ENCODE measurements at places on chromosomes 7 and 10.

- no peak for DNase-seq
Observed at GRCh38 chr7:23349484-23350157, 50.5 kb downstream of the MALSU1 start.

GRCh38 chr7:102089175-102090098 lies 197.2 kb upstream of the SH2B2 start:
- no peak for DNase-seq

- DNase-seq, result no peak
Observed at GRCh38 chr7:101615446-101615845, 13.7 kb downstream of the MYL10 start.

GRCh38 chr10:64312876-64313275 lies 791.7 kb downstream of the REEP3 start:
- no peak for DNase-seq

GRCh38 chr7:34837801-34838201 lies 179.8 kb downstream of the NPSR1 start:
- no peak for DNase-seq

- DNase-seq, result no peak
Observed at GRCh38 chr7:155531681-155532080, 14.7 kb downstream of the CNPY1 start.

DNA sequence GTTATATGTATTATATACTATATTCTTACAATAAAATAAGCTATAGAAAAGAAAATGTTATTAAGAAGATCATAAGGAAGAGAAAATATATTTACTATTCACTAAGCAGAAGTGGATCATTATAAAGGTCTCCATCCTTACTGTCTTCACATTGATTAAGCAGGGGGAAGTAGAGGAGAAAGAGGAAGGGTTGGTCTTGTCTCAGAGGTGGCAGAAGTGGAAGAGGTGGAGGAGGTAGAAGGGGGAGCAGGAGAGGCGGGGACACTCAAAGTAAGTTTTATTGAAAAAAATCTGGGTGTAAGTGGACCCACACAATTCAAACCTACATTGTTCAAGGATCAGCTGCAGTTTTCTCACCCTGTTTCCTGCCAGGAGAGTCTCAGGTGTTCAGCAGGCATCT lies 28.9 kb upstream of the ERCC6 start:
- DNase-seq, result no peak
